H1 (cell line): ENCODE measurements at places on chromosomes 16 and 17.
A peak's percentile ranks its signal among the peaks of the same experiment; 100 is the strongest.

- no peak for DNase-seq
These were observed 223.6 kb downstream of the BCAS3 start for GRCh38 chr17:60901242-60901641.

DNA sequence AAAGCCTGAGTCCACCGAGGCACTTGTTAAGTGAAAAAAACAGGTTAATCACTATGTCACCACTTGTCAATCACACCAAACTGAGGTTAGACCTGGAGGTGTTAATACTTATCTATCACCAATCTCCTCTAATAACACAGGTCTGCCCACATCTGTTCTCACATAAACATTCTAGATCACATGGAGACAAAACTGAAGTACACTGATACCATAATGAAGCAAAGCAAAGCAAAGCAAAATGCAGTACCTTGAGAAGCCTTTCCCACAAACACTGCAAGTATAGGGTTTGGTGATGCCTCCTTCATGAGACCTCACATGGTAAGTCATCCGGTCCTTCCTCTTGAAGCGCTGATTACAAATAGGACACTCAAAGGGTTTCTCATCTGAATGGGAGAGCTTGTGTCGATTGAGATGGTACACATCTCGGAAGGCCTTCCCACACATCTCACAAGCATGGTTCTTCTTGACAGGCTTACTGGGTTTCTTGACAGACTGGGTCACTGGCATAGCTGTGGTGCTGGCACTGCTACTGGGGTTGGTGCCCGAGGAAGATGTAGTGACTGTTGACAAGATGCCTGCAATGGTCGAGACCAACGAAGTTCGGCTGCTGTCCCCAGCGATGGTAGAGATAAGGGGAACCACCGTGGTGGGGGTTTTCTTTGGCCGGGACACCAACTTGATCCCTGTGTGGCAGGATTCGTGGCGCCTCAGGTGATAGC lies 5.4 kb downstream of the VEZF1 start:
- no peak for DNase-seq

DNA sequence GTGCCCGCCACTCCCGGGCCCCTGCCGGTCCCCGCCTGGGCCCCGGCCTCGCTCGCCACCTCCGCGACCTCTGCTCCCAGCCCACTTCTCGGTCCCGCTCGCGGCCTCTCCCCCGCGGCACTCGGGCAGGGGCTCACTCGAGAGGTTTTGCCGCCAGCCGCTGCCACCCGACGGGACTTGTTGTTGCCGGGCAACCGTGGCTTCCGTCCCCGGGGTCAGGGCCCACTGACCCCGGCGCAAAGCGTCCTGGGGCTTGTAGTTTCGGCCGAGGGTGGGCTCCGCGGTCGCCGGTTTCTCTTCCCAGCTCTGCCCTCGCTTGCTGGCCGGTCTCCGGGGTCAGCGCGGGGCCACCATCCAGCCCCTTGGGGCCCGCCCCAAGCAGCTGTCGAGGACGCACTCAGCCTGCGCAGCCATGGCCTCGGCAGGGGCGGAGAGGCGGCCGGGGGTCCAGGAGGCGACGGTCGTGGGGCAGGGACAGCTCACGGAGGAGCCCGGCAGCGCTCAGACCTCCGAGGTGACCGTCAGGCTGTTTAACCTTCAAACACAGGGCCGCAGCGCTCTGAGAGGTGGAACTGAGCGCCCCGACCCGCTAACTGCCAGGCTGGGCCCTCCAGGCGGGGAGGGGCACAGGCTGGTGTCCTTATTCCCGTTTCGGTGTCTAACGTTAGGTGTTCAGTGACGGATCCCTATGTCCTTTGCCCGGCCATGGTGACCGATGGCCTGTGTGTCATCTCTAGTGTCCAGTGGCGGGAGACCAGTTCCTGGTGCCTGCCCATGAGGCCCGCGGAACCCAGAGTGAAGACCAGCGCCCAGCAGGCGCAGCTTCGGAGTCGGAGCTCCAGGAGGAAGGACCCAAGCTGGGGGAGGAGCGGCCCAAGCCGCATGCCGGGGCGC lies at the start of the genes C16orf86 and ENKD1:
Gene C16orf86, plus strand, starts transcription at position 256 of the 894 bp plus-strand sequence. Its CDS starts 157 bp downstream, at position 413.
Gene ENKD1, minus strand, starts transcription at position 192 of the 894 bp plus-strand sequence. CDS start 308 bp downstream, outside the sequence.
- peak; percentile 87 for DNase-seq

DNA sequence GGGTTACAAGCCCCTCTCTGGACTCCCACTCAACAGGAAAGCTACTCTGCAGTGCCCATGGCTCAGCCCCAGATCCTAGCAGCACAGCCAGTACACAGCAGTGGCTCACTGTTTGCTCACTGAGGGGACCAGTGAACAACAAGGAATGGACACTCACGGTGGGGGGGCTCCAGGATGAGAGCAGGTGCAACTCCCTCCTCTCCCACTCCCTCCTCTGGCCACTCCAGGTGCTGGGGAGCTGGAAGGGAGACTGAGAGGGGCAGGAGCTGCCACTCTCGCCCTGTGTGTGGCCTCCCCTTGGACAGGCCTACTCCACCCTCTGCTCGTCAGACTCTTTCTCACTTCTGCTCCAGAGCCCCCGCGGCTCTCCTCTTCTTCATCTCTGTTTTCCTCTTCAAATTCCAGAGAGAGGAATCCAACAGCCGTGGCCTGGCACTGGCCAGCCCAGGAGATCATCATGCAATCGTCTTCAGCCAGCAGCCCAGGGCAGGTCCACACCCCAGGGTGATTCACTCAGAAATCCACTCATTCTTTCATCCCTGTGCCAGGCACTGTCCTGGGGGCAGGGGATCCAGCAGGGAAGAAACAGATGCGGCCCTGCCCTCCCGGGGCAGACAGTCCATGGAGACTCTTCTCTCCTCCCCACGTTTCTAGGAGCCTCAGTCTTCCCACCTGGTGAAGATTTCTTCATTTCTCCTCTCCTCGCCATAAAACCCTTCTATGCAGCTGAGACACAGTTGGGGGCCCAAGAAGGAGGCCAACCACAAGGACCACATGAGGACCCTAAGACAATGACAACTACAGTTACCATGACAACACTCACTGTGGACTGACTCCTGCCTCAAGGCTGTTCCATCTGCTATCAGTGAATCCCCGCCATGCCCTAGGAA lies 30.7 kb downstream of the CFAP20 start:
- DNase-seq: no peak

DNA sequence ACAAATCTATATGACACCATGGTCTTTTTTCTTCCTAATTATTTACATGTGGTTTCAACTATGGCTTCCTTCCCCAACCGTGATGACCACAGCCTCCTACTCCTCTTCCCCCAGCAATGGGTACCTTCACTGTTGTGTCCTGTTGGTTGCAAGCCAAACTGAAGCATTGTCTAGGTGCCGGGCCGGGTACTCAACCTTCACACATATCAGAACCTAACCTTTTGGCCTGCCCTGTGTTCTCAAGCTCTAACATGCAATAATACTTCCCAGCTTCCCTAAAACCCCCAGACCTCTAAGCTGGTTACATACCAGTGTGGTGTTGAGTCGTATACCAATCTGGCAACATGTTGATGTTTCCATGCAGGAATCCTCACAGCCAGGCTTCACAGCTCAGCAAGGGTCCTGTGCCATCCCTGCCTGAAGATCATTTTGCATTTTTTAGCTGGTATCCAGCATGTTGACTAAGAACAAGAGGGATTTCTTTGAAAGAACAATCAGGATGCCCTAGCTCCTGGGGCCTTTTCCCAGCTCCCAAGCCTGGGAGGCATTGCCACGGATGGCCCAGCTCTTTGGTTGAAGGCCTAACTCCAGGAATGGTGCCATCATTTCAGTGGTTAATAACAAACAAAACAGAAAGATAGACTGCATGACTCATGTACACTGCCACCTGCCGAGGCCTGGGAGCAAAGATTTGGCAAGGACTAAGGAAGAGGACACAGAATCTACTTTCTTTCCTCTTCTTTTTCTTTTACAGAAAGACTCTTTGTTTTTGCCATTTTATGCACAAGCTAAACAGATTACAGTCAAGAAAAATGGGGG lies 373.7 kb upstream of the SALL1 start:
- DNase-seq: no peak

DNA sequence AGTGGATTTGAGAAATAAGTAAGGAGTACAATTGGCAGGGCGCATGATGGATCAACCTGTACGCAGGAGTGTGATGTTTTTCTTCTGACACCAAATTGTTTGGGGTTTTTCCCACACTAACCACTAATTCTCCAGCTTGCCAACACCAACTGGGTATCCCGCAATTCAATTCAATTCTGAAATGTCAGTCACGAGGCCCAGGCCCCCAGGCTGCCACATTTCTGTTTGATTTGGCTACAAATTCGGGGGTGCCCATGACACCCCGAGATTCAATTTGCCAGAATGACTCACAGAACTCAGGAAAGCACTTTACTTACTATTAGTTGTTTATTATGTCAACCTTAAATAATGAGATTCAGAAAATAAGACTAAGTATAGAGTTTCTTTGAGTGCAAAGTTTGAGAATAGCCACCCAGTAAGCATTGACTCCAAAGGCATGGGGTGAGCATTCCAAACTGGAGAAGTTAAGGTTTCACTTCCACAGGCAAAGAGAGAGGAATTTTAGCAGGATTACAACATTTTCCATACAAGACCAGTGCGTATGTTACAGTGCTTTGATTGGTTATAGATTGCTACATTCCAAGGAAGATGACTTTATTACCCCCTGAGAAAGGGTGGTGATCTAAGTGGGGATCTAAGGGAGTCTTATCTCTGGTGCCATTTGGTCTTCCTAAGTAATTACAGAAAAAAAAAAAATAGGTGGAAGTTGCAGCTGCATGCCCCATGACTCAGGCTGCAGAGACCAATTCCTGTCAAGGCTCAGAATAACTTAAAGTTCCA lies 11.5 kb downstream of the SLC46A1 start:
- DNase-seq: no peak

DNA sequence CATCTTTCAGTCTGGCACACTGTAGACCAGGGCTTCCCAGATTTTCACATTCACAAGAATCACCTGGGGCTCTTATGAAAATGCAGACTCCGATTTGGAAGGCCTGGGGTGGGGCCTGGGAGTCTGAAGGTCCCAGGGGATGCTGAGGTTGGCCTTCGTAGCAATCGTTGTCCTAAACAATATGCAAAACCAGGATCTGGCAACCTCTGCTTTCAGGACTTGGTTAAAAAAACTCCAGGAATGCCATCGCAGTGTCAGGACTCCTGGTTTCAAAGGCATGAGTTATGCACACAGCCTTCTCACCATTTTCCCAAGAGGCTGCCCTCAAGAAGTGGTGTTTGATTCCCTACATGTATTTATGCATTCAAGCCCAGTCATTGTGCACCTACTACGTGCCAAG lies 6.7 kb downstream of the CLEC19A start:
- DNase-seq: no peak

DNA sequence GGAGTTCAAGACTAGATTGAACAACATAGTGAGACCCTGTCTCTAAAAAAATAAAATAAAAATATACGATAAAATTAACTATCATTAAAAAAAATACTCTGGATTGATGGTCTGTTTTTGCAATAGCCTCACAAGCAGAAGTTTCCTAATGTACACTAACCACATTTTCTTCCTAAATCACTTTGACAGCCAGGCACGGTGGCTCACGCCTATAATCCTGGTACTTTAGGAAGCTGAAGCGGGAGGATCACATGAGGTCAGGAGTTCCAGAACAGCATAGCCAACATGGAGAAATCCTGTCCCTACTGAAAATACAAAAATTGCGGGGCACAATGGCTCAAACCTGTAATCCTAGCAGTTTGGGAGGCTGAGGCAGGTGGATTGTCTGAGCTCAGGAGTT lies 64.7 kb downstream of the HELZ start:
- no peak for DNase-seq

DNA sequence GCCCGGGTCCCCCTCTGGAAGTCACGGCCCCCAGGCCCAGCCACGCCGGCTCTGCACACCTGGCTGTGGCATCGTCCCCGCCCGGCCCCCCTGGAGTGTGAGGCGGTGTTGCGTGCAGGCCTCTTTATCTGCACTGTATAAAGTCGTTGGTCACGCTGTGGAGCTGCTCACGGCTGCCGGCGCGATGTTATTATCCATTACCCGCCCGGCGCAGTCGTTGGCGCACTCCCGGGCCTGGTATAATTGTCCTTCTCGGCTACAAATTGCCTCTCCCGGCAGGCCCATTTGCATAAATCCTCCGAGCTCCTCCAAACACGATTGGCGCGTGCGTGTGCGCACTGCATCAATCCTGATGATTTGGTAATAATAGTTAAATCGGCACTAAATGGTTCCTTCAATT lies 57.8 kb downstream of the BAHCC1 start:
- no peak for DNase-seq

DNA sequence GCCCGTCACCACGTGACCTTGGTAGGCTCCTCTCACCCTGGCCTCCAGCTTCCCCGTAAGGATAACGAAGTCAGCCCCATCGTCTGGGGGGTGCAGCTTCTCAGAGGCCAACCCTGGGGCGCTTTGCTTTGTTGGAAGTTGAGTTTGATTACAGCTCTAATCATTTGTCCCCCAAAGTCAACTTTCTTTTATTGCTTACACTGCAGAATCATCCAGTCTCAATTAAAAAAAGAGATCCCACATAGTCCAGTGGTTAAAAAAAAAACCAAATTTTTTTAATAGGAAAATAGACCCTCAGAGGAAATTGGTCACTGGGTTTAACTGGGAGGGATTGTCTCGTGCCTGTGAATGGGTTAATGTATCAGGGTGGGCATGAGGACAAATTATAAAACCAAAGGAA lies 7.8 kb upstream of the GPRC5C start:
- no peak for DNase-seq

DNA sequence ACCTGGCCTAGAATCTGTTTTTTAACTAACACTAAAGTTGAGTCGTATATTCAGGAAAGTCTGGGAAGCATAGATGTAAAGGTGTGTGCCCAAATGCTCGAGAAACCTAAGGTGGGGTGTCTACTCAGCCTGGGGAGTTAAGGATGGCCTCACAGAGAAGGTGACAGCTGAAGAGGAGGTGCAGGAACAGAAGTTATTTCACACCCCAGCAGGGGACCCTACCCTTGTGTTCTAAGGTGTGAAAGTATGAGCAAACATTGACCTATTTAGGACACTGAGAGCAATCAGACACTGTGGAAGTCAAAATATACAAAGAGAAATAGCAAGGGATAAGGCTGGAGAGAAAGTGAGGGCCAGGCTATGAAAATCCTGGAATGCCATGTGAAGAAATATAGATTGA lies 49.0 kb upstream of the DHX40 start:
- no peak for DNase-seq

GRCh38 chr17:73401911-73402310 lies 90.1 kb upstream of the CDC42EP4 start:
- peak; percentile 76 for DNase-seq

DNA sequence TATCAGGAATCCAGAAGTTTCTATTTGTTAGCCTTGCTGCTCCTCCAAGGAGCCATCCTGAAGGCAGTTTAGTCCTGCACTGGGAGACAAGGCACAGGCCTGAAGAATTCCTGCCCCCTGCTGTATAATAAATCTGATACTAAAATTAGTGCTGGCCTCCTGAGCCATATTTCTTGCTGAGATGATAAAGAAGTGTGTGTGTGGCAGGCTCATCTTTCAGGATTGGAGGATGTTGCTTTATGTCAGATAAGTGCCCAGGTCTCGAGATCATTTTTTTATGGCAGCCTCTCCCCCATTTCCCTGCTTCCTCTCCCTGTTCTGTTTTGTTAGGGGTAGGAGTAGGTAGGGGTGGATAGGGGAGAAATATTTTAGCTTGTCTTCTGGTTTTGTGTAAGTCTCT lies 26.0 kb downstream of the MSI2 start:
- DNase-seq: no peak

GRCh38 chr16:81259916-81260315 lies 21.4 kb downstream of the BCO1 start:
- DNase-seq: no peak
